ENCODE measurements at places on chromosomes 5 and 9. TPM values are rescaled to one million over a fixed set of nuclear protein-coding genes. Genes with fewer than 3 reads are reported as not detected.
A peak's percentile ranks its signal among the peaks of the same experiment; 100 is the strongest.

- peak; percentile 1 for DNase-seq
These were observed 21.8 kb downstream of the IRF1 start for GRCh38 chr5:132468656-132469379.

GRCh38 chr5:95778713-95779436 lies 43.7 kb downstream of the GLRX start:
- no peak for DNase-seq

GRCh38 chr9:129569502-129570449 lies 51.1 kb downstream of the C9orf50 start:
- no peak for DNase-seq

DNA sequence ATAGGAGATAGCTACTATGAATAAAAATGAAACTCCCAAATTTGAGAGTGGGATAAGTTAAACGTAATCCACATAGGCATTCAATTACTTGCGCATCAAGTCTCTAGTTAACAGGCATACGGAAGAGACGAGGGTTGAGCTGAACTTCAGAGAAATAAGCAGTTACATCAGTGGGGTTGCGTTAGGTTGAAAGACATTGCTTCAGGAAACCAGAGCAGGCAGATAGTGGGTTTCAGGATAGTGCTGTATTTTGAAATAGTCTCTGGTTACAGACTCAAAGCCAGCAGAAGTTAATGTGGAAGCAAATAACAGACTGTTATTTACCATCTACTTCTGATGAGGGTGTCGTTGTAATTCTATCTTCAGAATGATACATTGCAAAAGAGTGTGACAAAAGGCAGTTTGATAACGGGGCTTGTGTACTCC lies 533.4 kb downstream of the PDE4D start:
- no peak for DNase-seq

- DNase-seq = no peak
These were observed 567.5 kb downstream of the ELAVL2 start for GRCh38 chr9:23258569-23258968.

- DNase-seq = no peak
These were observed 85.3 kb downstream of the NFIB start for GRCh38 chr9:14228602-14229001.

GRCh38 chr5:2303431-2304100 lies 420.8 kb upstream of the IRX4 start:
- no peak for DNase-seq

DNA sequence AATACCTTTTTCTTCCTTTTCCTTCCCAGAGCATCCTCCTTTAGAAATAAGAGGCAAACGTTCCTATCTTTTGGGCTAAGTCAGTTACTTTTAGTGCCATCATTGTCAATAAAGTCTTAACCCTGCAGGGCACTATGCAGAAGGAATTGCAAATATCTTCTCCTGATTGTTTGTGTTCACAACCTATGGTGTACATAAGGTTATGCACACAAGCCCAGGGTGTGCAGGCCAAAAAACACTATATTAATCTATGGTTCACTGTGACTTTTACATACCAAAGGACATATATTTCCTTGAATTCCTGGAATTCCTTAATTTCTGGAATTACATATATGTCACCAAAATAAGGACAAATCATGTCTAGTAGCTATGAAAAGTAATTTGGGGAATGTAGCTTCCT lies 493.5 kb downstream of the MTRR start:
- DNase-seq = no peak

DNA sequence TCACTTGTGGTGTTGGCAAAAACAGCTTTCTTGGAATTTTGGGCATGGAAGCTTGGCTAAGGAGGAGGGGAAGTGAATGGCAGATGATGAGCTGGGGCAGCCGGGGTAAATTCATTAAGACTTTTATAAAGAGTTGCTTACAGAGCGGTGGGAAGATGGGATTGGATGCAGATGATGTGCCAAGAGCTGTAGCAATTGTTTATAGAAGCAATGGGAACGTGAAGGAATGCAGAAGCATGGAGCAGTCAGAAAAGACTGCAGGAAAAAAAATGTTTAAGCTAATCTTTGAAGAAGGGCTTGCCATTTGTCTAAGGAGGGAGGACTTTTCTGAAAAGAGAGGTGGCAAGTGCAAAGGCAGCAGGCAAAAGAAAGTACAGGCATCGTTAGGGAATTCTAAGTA lies 86.6 kb upstream of the SHISAL2B start:
- DNase-seq = no peak

- DNase-seq = no peak
These were observed 10.0 kb upstream of the CAMK4 start for GRCh38 chr5:111214052-111214742.

DNA sequence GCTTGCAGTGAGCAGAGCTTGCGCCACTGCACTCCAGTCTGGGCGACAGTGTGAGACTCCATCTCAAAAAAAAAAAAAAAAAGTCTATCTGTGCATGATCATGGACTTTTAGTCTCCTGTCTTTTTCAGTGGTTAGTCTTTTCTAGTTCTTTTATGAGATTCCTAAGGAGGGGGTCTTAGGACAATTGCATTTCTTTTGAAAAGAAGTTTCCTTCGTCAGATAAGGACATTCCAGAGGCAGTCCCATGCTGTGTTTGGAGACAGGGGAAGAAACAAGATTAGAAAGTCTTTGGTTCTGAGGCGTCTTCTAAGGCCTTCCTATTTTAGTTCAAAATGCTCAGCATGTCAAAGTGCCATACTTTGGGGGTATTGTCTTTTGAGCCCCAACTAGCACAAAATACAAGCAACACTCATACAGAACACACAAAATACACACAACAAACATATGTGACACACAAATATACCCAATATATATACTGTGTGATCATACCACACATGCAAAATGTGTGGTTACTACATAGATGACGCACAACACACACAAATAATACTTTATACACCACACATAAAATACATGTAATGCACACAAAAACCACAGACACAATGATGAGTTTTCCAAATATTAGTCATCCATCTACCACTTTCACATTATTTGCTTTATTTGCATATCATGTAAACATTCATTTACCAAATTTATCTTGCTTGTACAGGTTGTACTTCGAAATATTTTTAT lies 394.5 kb downstream of the SPATA31D1 start:
- no peak for DNase-seq

DNA sequence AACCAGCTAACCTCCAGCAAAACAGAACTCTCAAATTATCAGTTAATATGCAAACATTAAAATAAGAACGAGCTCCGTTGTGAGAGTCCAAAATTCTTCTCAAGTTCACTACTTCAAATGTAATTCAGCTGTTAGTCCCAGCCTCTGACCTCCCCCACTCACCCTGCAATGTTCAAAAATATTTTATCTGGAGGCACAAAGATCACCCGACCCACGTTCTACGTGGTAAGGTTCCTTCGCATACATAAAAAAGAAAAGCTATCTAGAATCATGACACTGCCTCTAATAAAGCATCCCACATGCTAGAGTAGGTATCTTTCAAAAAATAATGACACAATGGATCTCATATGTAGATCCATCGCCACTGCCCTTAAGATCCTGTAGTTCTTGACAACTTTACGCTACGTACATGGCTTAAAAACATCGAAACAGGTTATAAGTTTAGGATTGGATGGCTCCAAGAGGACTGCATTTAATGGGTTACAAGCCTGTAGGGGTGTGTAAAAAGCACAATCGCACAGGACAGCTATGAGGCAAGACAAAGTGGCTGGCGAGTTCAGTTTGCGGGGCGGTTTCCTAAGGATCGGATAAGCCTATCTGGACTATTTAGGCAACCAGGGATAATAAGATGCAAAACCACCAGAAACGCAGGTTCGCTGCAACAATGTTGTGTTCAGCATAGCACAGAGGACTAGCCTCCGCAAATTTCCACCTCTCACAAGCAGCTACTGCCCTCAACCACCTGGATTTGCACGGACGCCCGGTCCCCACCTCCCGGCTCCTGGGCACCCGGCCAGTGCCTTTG lies 969 bp downstream of the CLK4 start:
- no peak for DNase-seq

DNA sequence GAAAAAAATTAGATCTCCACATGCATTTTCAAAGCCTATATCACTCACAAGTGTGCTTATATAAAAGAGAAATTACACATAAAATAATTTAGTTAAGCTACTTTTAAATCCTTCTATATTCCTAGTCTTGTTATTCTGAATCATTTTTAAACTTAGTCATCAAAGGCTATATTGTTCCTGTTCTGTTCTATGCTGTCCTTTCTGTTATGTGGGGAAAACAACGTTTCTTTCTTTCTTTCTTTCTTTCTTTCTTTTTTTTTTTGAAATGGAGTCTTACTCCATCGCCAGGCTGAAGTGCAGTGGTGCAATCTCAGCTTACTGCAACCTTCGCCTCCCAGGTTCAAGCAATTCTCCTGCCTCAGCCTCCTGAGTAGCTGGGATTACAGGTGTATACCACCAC lies 389.2 kb upstream of the FTMT start:
- no peak for DNase-seq

DNA sequence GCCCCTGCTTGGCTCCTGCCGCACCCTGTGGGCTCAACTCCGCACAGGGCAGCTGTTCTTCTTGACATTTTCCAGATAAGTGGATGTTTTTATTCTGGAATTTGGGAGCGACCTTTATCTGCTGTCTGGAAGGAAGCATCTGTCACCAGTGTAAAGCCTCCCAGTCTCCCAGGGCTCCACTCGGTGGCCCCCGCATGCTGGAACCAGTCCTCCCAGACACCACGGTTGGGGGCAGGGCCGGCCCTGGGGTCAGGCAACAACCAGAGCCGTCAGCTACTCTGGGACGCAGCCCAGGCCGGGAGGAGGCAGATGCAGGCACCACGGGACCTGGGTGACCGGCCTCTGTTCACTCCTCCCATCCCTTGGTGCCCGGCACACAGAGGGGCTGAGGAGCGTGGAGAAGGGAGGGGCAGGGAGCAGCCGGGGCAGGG lies 92.8 kb upstream of the ADAMTS2 start:
- DNase-seq = no peak

The BSPRY gene
- total RNA-seq = not detected

The TEX48 gene
- total RNA-seq = not detected

The LCP2 gene
- total RNA-seq = 304 TPM

The MARCHF3 gene
- 8.4 TPM for total RNA-seq

The EPB41L4A gene
- total RNA-seq = 0.50 TPM

The GABRG2 gene
- not detected for total RNA-seq

Measured in T-helper 17 cell (primary cell).